Hypothalamus (tissue), 51 donors: ENCODE measurements at places on chromosomes 5 and 9.

- DNase-seq, result no peak
Observed at GRCh38 chr9:127330501-127330900, 65.9 kb downstream of the GARNL3 start.

GRCh38 chr9:35548571-35548970 lies 56.5 kb upstream of the TESK1 start:
- no peak for DNase-seq

GRCh38 chr5:75690669-75691068 lies 26.6 kb downstream of the POC5 start:
- no peak for DNase-seq

- no peak for DNase-seq
Observed at GRCh38 chr5:66351813-66352212, 207.7 kb downstream of the SREK1 start.

- peak; percentile 8 for DNase-seq
Observed at GRCh38 chr5:124806373-124807077, 60.1 kb upstream of the ZNF608 start.

DNA sequence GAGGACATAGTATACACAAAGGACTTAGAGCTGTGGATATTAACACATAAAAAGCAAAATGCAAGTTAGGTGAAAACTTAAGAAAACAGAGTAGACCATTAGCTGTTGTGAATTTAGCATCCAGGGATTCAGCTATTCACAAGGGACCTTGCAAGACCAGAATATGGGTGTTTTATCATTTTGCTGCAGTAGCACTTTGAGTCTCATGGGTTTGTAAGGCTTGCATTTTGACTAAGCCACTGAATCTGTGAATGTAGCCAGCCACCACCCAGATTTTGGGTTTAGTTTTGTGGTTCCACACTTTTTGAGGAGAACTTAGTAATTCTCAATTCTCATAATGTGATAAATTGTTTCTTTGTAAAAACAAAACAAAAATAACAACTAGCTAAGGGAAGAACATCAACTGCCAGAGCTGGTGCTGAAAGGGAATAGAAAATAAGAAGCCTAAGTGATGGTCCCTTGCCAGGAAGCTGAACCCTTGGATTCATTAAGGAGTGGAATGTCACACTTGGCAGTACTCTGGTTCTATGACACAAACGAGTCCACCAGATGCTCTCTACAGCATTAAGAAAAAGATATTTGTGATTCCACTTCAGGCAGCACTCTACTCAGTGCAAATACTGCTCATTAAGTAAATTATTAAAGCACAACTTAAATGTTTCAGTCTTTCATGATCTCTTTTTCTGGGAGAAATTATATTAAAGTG lies 557.4 kb upstream of the ZNF462 start:
- no peak for DNase-seq

DNA sequence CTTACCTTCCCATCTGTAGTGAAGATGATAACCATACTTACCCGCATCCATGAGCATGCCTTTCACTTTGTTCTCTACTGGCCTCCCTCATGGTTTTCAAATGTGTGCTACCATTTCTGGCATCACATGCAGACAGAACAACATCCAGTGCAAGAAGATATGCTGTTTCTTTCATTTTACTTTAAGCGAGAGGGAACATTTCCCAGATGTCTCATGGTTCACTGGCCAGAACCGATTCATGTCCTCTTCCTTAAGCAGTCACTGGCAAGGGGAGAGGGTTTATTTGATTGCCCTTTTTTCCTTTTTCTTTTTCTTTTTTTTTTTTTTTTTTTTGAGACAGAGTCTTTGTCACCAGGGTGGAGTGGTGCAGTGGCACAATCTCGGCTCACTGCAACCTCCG lies 37.7 kb downstream of the ARRDC3 start:
- DNase-seq, result no peak

DNA sequence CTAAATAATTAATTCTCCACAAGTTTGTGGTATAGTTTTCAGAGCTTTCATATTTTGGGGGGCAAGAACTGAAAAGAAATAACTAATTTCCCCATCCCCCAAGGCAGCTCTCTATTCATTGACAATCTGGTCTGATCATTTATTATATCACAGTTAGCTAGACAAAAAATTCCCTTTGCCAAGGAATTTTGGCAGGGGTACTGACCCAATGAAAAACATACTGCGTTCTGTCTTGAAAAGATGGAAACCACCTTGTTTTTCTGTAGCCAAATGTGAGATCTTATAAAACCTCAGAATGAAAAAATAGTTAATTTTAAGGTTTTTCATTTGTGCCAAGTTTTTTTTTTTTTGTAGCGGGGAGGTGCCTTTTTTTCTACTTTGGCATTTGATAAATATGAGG lies 1008.9 kb downstream of the EFNA5 start:
- no peak for DNase-seq

- no peak for DNase-seq
Observed at GRCh38 chr5:90488791-90489190, 14.1 kb downstream of the POLR3G start.

GRCh38 chr5:143066556-143067281 lies 296.5 kb downstream of the ARHGAP26 start:
- no peak for DNase-seq

DNA sequence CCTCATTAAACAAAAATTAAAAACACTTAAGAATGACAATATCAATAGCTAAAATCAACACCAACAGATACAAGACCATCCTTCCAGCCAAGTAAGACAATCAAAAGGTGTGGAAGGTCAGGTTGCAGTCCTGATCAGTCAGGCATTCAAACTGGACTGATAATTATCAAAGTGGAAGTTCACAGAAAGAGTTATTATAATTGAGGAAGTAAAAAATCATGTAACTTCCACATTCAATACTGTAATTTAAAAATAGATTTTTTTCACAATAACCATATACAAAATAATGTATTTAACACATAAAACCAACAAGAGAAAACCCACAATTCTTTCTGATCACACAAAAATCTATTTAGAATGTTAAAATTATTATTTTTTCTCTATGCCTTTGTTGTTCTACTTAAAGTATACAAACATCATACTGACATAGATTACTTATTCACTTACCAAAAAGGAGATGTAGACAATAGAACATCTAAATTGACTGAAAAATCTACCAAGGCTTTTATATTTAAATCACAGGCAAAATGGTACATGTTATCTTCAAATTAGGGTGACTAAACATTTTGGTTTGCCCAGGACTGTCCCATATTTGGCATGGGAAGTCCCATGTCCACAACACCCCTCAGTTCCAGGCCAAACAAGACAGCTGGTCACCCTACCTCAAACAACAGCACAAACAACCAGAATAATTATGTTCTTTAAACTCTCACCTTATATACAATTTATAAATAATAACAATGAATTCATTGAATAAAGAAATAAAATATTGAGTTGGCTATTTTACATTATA lies 142.5 kb upstream of the SLC24A2 start:
- DNase-seq, result no peak

GRCh38 chr5:131514316-131515283 lies 120.4 kb downstream of the RAPGEF6 start:
- DNase-seq, result no peak

- no peak for DNase-seq
Observed at GRCh38 chr5:120463991-120464626, at the start of gene PRR16. TSS of gene PRR16 (plus strand) at chr5:120464300.

DNA sequence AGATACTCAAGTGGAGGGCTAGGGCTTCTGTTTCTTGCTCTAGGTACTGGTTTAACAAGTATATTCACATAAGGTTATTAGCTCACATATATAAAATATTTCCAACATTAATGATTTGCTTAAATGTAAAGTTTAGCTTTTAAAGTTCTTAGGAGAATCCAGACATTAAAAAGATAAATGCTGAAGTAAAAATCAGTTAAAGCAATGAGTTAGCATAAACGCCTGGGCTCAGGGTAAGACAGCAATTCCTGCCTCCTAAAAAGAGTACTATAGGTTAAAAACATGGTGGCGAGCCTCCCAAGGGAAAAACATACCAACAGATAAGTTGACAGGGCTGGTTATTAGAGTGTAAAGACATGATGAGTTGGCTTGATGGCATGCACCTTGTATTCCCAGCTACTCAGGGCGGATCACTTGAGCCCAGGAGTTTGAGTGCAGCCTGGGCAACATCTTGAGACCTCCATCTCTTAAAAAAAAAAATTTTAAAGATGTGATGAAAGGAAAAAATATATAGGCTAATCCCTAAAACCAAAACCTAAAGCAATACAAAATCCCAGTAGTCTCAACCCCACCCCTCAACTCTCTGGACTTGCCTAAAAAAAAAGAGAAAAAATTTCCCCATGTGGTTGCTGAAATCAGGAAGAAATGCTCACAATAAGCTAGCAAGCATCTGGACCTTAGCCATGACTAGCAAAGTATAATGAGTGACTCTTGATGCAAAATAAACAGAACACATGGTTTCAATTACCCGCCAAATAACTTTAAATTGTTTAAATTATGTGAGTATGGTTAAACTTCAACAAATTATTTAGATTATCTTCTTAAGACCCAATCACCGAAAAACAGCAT lies 3.6 kb downstream of the GOLPH3 start:
- DNase-seq, result no peak

GRCh38 chr9:70600506-70600905 lies 186.0 kb upstream of the KLF9 start:
- DNase-seq, result no peak

DNA sequence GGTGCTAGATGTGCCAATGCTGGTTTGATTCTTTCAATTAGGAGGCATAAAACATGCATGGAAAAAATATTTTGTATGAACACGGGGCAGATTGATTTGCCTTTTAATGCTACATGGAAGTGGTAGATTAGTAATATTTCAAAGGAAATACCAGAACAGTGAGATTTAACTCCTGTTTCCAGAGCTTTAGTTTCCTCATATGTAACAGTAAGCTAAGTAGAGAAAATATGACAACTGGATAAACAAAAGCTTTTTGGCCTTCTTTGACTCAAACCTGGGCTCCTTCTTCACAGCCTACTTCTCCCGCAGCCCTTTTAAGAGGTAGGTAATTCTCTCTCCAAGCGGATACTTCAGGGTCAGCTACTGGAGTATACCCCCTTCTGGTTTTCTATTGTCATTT lies 254.2 kb upstream of the TRPC7 start:
- no peak for DNase-seq

- DNase-seq, result no peak
Observed at GRCh38 chr9:136138566-136138965, 19.9 kb upstream of the TMEM250 start.

DNA sequence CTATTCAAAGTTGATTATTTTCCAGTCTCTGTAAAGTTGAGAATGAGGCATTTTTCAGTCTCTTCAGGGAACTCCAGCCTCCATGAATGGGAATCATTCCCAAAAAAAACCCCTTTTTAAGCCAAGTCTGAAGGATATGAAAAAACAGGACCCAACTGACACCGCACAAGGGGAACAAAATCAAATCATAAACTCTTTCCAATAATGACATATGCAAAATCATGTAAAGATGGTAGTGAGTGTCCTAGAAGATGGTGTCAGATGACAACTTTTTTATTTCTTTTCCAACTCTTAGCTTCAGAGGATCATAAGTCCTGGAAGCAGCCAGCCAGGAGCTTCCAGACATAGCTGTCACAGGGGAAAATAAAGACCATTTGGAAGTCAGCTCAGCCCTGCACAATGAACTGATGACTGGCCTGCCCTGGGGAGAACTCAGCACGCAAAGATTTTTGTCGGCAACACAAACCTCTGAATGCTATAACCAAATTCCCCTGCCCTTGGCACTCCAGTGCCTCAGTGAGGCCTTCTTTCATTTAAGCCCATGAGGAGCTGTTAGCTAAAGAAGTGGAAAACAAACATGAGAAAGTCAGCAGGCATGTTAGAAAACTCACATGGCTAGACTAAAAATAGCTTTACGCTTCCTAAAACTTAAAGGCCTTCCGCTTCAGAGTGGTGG lies 85.4 kb downstream of the SLC1A3 start:
- no peak for DNase-seq

GRCh38 chr5:39494107-39494510 lies 69.3 kb upstream of the DAB2 start:
- no peak for DNase-seq

DNA sequence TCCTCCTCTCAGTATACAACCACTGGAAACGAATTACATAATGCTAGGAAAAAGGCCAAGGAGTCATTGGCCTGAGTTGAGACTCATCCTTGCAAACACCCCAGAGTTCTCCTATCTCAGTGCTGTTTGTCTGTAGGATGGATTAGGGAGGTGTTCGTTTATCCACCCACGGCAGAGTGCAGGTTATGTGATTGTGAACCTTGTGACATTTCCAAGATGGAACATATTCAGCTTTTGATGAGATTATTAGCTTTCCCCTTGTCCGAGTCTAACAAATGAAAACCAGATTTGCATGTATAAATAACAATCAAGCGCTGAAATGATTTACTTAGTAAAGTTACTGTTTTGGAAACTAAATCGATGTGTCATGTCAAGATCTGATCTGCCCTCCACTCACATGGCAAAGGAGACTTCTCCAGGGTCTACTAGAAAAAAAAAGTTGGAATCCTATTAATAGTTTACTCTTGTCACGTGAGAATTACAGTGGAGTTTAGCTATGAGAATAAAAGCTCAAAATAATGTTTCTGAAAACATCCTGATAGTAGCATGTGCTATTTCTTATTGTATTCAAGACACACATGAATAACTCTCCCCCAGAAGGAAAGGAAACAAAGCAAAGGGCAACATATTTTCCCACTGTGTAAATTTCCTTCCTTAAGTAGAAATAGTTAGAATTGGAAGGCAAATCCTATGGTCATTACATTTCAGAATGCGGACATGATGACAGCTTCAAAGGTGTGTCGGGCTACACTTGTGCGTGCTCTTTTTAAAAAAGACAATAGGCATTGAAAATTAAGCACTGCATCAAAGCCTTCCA lies 600.4 kb downstream of the EBF1 start:
- DNase-seq, result no peak

DNA sequence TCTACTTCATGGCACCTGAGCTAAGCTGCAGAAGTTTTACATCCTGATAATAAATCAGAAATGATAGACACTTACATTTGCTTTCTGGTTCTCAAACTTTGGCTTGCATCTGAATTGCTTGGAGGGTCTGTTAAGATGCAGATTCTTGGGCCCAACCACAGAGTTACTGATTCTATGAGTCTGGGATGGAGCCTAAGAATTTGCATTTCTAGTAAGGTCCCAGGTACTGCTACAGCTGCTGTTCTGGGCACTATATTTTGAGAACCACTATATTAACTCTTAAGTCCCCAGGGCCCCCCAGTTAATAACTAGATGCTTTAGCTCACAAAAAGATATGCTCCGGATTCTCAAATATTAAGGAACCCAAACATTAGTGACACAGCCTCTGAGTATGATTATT lies 69.8 kb upstream of the DAB2 start:
- DNase-seq, result no peak

GRCh38 chr5:17190799-17191391 lies 26.5 kb upstream of the BASP1 start:
- DNase-seq, result no peak

DNA sequence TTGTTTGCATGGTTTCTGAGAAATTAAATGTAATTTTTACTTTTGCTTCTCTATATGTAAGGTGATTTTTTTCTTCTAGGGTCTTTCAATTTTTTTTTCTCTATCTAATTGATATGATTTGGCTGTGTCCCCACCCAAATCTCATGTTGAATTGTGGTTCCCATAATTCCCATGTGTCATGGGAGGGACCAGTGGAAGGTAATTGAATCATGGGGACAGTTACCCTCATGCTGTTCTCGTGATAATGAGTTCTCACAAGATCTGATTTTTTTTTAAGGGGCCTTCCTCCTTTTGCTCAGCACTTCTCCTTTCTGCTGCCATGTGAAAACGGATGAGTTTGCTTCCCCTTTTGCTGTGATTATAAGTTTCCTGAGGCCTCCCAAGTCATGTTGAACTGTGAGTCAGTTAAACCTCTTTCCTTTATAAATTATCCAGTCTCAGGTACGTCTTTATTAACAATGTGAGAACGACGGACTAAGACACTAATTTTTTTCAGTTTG lies 150.8 kb downstream of the MTRR start:
- no peak for DNase-seq

GRCh38 chr5:116626945-116627679 lies 52.5 kb upstream of the SEMA6A start:
- no peak for DNase-seq
